Hematopoietic multipotent progenitor cell treated with erythropoietin and hydrocortisone succinate and interleukin-3 and kit ligand, for 8 days (in vitro differentiated cells): ENCODE measurements at places on chromosomes 4 and X.

GRCh38 chr4:30901461-30902451 is 181.6 kb downstream of the PCDH7 start:
- DNase-seq: no peak

DNA sequence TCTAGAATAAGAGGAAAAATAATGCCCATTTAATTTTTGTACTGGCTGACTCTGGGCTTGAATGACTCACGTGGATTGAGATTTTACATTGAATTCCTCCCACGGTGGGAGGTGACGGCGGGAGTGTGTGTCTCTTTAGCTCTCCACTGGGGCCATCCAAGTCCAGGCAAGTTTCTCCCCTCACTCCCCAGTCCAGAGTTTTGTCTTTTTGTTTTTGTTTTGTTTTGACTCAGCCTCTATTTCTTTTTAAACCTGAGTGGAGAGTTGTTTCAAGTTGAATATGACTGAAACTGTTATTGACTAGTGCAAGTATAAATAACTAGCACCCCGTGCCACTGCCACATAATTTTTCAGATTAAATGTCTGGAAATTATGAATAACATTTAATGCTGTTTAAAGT is 13.6 kb downstream of the CHST7 start:
- no peak for DNase-seq

DNA sequence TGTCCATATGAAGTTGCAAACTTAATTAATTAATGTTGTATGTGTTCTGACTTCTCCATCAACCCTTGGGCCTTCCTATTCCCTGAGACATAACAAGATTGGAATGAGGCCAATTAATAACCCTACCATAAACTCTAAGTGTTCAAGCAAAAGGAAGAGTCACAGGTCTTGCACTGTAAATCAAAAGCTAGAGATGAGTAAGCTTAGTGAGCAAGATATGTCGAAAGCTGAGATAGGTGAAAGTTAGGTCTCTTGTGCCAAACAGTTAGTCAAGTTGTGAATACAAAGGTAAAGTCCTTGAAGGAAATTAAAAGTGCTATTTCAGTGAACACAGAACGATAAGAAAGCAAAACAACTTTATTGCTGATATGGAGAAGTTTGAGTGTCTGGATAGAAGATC is 58.2 kb upstream of the GPRIN3 start:
- no peak for DNase-seq

DNA sequence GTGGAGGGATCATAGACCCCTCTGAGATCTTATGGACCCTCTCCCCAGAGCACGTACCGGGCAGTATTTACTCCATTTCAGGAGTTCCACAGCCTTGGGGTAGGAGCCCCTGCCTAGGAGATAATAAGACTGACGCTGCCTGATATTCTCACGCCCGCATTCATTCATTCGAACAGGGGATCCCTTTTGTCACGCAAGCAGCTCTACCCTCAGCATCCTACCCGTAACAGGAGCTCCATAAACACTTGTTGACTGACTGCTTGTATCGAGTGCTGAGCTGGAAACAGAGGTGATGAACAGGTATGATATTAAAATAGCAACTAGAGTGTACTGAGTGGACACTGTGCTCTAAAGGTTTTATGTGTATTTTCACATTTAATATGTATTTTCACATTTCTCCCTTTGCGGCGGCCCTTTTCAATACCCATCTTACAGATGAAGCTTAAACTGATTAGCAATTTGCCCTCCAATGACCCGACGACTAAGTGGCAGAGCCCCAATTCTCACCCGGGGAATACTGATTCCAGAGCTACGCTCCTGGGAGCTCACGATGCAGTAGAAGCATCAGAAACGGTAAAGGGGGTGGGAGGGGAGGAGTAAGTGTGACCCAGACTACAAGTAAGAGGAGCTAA is 888 bp downstream of the RAB28 start:
- no peak for DNase-seq

DNA sequence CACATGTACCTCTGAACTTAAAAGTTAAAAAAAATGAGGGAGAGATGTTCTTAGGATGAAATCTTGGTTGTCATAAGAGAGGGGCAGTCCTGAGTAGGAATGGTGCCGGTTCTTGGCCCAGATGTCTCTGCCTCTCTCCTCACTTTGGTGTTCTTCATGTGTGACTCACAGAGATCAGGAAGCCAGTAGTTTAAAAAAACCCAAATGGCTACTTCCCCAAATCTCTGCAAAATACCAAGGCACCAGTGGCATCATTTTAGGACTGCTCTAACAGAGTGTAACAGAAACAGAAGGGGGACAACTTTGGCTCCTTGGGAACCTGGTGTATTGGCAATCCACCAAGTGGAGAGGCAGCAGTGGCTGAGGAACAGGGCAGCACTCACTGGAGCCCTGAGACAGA is 116.8 kb downstream of the SCD5 start:
- no peak for DNase-seq

GRCh38 chrX:12977761-12978204 is 2.9 kb downstream of the TMSB4X start:
- DNase-seq: no peak

DNA sequence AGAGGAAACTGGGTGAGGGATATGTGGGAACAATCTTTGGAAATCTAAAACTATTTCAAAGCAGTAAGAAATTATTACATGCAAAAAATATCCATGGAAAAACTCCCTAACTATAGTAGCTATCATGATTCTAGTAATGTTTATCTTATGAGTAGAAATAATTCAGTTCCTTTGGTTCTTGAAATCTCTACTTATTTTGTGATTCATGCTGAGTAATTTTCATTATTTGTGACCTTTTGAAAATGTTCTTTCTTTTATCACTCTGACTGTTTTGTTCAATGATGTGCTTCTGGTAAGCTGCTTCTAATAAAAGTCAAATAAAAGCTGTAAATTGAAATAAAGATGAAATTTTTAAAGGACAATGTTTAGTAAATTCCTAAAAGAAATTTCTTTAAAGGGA is 40.4 kb upstream of the MAGEB10 start:
- DNase-seq: no peak

GRCh38 chrX:72305286-72306084 is at the start of gene CITED1:
CITED1 (minus strand) TSS chrX:72305914; CDS start chrX:72302869, 3,045 bp downstream.
- no peak for DNase-seq

DNA sequence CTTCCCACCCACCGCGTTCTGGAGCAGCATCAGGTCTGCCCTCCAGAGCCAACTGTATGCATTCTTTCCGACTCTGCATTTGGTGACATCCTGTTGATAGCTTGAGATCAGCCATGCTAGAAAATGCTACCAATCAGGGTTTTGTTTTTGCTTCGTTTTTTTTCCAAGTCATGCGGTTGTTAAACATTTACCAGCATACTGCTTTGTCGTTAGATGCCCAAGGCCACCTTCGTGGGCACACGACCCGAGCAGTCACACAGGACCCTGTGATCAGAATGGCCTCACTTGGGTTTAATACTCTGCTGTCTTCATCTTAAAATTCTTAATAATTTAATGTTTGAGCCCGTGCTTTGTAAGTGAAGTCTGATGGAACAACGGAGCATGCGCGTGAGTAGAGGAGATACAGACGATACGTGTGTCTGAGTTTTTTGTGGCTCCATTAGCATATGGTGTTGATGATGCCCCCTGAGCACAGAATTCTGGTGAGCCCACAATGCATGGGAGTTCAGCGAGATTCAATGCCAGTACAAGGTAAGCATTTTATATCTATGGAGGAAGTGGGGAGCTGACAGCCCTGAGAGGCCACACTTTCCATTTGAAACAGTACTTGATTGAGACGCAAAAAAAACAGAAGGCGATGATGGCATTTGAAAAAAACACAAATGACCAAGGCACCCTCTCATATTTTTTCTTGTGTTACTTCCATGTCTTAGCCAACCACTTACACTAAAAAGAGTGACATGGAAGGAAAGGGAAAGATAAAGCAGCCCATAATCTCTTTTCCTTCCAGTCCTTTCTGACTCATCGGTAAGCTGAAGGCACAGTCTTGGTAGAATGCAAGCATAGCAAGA is 323.6 kb downstream of the BCOR start:
- peak; percentile 8 for DNase-seq

GRCh38 chrX:24444645-24445044 is 20.4 kb upstream of the PDK3 start:
- DNase-seq: no peak

GRCh38 chr4:71550220-71551165 is 211.7 kb downstream of the SLC4A4 start:
- no peak for DNase-seq

DNA sequence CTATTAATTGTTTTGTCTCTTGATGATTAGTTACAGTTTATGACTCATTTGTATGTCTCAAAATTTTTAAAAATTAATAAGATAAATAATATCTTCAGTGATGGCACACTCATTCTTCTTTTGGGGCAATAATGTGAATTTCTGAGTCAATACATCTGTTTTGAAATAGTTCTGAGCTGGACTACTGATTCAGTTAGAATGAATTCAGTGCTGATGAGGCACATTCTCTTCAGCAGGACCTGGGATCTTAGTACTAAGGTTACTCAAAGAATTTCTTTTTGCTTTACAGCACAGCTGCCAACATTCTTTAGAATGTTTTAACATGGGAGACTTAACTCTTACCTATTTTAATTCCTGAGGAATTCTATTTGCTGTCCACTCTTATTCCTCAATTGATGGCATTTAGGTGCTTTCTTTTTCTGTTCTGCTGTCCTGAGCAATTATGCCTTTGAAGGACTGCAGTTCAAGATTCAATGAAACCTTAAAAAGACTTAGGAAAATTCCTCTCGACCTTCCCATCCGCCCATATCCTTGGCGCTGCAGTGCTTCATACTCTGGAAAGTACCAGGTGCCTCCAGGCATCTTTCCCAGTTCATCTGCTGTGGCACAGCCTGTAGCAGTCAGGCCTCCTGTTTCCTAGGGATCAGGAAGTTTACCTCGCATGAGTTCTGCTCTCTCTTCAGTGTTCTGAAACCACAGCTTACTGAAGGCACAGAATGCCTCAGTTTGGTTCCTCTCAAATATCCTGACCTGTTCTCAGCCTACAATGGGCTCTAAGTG is 213.7 kb downstream of the FSTL5 start:
- no peak for DNase-seq

DNA sequence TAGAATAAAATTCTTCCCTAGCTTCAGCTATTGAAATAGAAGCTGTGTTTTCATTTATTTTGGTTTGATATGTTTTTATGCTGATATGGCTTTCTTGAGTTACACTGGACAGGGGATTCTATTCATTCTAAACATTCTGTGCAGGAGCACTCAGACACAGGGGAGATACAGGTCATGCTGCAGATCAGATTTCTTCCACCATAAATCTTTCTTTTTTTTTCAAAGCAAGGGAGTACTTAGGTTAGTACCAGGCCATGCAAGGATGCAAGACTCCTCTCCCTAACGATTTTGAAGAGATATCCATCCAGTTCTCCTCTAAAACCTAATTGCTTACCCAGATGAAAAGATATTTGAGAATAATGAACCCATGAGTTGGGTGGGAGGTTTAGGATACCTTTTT is 21.4 kb downstream of the ETDC start:
- DNase-seq: no peak

- DNase-seq: no peak
Measured at GRCh38 chr4:92270908-92271307, 32.9 kb upstream of the GRID2 start.

DNA sequence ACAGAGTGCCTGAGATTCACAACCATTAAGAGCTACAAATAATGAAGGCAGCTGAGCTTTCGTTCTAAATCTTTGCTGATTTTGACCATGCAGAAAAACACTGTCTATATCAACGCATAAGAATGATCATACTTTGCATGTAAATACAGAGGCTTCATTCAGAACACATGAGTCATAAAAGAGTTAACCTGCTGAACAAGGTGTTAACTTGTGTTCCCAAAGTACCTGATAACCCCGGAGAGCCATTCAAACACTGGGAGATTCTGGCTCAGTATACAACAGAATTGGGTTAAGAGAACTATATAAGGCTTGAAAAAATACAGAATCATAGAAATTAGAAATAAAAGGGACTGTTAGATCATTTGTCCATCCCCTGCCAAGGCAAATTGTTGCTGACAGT is 964.3 kb upstream of the TENM3 start:
- DNase-seq: no peak

- DNase-seq: peak; percentile 1
Measured at GRCh38 chrX:121000589-121000988, 15.0 kb upstream of the CT47A1 start.

GRCh38 chrX:5314148-5314547 is 914.5 kb downstream of the NLGN4X start:
- no peak for DNase-seq

- no peak for DNase-seq
Measured at GRCh38 chr4:117610706-117611308, 423.5 kb upstream of the NDST3 start.

- no peak for DNase-seq
Measured at GRCh38 chr4:16641971-16642370, 256.5 kb downstream of the LDB2 start.

- DNase-seq: peak; percentile 77
Measured at GRCh38 chrX:47662144-47662657, 3.2 kb upstream of the UXT start.

- DNase-seq: peak; percentile 35
Measured at GRCh38 chr4:108619372-108620100, 840 bp upstream of the RPL34 start.

DNA sequence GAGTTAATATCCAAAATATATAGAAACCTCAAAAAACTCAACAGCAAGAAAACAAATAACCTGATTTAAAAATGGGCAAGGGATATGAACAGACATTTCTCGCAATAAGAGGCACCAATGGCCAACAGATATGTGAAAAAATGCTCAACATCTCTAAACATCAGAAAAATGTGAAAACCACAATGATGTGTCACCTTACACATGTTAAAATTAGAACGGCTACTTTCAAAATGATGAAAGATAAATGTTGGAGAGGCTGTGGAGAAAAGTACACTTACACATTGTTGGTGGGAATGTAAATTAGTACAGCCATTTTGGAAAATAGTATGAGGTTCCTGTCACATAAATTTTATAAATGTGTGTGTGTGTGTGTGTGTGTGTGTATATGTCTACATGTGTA is 731.3 kb downstream of the DMD start:
- no peak for DNase-seq

GRCh38 chrX:124863303-124863702 is 456.4 kb upstream of the TEX13C start:
- DNase-seq: no peak

- DNase-seq: no peak
Measured at GRCh38 chr4:14906805-14907204, 95.5 kb upstream of the CPEB2 start.
